ENCODE measurements at places on chromosomes 1 and 21. TPM values are rescaled to one million over a fixed set of nuclear protein-coding genes. Genes with fewer than 3 reads are reported as not detected.

Gene TRIM63
- 0.82 TPM for total RNA-seq

Gene PTGS2
- 2.7 TPM for total RNA-seq

Gene TDRD10
- 4.7 TPM for total RNA-seq

Gene S1PR1
- total RNA-seq = 51.6 TPM

Gene HTR6
- not detected for total RNA-seq

Gene PTPN7
- 5.5 TPM for total RNA-seq

Gene FAM151A
- total RNA-seq = not detected

Gene CCDC185
- 0.13 TPM for total RNA-seq

DNA sequence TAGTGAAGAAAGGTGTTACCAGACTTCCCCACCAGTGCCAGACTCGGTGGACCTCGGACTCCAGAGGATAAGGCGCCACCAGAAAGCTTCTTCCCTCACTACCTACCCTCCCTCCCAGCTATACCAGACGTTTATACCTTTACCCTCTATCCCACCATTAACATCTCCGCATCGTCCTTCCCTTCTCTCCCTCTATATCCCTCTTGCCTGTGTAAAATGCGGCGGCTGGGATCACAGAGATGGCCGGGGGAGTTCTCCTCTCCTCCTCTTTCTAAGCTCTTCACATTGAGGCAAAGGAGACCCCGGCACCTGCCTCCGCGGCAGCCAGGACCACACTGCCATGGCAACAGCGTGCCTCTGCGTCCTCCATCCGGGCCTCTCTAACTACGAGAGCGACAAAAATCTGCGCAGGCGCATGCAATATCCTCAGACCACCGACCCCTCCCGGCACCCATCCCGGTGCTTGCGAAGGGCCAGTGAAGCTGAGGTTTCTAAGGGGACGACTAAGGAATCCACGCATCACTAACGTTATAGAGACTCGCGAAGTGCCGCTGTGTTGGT lies at the start of gene CCDC181:
Gene CCDC181 (minus strand): TSS at position 394 of the 561 bp plus-strand sequence. CDS start 2,547 bp downstream, outside the sequence.
- peak within 1 kb of the TSS; percentile 78 for H3K4me3 ChIP-seq
- no peaks in the 10 kb centered on the region for H3K27me3 ChIP-seq
- DNase-seq = peak; percentile 82
- H3K27ac ChIP-seq = no peak within 1 kb of the TSS
- no peaks in the 10 kb centered on the region for H3K4me1 ChIP-seq

GRCh38 chr1:56002231-56002630 lies 577.1 kb downstream of the PLPP3 start:
- no peak overlapping the region for H3K27ac ChIP-seq
- no peaks in the 10 kb centered on the region for H3K36me3 ChIP-seq
- DNase-seq = no peak
- no peaks in the 10 kb centered on the region for H3K4me1 ChIP-seq
- no peaks in the 10 kb centered on the region for H3K27me3 ChIP-seq

DNA sequence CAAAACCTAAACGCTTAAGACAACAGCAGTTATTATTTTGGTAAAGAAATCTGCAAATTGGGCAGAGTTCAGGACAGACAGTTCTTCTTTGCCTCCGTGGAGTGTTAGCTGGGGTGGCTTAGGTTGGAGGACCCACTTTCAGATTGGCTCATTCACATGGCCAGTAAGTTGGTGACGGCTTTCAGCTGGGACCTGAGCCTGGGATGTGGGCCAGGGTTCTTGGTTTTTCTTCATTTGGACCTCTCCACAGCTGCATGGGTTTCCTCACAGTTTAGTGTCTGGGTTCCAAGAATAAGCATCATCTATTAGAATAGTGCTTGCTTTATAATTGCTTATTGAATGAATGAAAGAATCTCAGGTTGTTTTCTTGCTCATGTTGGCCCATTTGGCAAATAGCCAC lies 72.2 kb downstream of the ATF6 start:
- H3K4me1 ChIP-seq = no peaks in the 10 kb centered on the region
- no peaks in the 10 kb centered on the region for H3K27me3 ChIP-seq
- no peak overlapping the region for H3K4me3 ChIP-seq

- H3K36me3 ChIP-seq = peaks cover 24% of the 10 kb centered on the region
- H3K4me1 ChIP-seq = peaks cover 12% of the 10 kb centered on the region
- no peak for DNase-seq
- no peaks in the 10 kb centered on the region for H3K27me3 ChIP-seq
- H3K4me3 ChIP-seq = no peak overlapping the region
These were observed 4.3 kb downstream of the GAS5 start for GRCh38 chr1:173863224-173864161.

DNA sequence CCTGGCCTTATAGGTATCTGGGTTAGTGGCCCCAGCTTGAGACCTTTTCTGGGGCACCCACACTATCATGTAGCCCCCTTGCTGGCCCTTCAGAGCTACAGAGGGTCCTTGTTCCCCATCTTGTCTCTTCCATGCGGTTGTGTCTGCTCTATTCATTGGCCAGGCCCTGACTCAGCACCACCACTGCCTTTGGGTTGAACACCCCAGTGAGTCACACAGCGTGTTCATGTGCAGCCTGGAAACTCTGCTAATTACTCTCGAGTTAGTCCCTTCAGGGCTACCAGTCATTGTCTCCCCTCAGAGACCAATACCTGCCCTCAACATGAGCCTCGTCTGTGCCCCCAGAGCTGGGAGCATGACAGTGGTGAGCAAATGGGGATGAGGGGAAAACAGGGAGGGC lies 28.2 kb upstream of the IKBKE start:
- H3K27me3 ChIP-seq = no peaks in the 10 kb centered on the region
- no peak overlapping the region for H3K27ac ChIP-seq
- peaks cover 8% of the 10 kb centered on the region for H3K36me3 ChIP-seq
- no peak for DNase-seq
- H3K4me3 ChIP-seq = no peak overlapping the region

DNA sequence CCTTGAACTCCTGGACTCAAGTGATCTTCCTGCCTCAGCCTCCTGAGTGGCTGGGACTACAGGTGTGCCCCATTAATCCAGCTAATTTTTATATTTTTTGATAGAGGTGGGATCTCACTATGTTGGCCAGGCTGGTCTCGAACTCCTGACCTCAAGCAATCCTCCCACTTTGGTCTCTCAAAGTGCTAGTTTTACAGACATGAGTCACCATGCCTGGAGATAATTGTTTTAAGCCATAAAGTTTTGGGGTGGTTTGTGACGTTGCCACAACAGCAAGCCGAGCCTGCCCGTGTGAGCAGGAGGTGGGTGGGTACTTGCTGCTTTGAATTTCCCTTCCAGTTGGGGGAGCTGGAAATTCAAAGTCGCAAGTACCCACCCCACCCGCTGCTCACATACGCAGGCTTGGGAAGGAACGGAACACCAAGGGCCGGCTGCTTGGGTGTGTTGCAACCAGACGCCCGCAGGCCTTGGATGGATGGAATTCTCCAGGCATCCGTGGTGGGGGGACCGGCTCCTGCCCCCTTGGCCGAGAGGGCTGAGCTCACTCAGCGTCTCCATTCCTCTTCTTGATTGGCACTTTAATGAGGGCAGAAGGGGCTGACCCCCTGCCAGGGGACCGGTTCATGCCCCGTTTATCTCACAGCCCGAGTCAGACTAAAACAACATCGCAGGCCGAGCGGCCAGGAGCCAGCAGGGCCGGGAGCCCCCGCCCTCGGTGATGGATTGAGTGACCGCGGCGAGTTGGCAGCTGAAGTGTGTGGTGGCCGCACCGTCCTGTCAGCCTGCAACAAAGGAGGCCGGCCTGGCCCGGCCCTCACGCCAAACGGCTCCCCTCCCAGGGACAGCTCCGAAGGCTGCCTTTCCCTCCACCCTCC lies 78.1 kb downstream of the DHRS3 start:
- peak; percentile 95 for DNase-seq
- peak overlapping the region; percentile 43 for H3K27ac ChIP-seq
- no peaks in the 10 kb centered on the region for H3K36me3 ChIP-seq
- H3K4me3 ChIP-seq = no peak overlapping the region

DNA sequence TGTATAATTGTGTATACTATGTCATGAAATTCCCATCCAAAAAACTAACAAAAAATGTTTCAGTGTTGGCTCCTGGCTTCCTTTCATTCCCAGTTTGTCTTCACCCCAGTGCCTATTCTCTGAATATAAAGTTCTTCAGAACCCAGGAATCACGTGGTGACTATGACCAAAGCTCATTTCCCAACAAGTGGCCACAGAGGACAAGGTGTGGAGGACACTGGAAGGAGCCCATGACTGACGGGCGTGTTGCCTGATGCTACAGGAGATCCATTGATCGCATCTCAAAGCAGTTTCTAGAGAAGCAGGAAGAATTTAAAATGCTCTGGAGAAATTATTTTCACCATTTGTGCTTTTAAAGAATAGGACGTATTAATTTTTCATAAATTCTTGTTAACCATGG lies 7.4 kb upstream of the GREM2 start:
- no peak for DNase-seq
- H3K4me1 ChIP-seq = no peaks in the 10 kb centered on the region
- H3K4me3 ChIP-seq = no peak overlapping the region
- no peak overlapping the region for H3K27ac ChIP-seq
- no peaks in the 10 kb centered on the region for H3K27me3 ChIP-seq
